ENCODE measurements at places on chromosomes 13 and 19. TPM values are rescaled to one million over a fixed set of nuclear protein-coding genes. Genes with fewer than 3 reads are reported as not detected.

The ZNF570 gene
- total RNA-seq, result 4.4 TPM

- DNase-seq, result peak; percentile 59
These were observed 173.9 kb upstream of the SERP2 start for GRCh38 chr13:44199627-44200207.

The ZNF729 gene
- not detected for total RNA-seq

- DNase-seq, result peak; percentile 44
These were observed 25.6 kb downstream of the NOSIP start for GRCh38 chr19:49554701-49555181.

DNA sequence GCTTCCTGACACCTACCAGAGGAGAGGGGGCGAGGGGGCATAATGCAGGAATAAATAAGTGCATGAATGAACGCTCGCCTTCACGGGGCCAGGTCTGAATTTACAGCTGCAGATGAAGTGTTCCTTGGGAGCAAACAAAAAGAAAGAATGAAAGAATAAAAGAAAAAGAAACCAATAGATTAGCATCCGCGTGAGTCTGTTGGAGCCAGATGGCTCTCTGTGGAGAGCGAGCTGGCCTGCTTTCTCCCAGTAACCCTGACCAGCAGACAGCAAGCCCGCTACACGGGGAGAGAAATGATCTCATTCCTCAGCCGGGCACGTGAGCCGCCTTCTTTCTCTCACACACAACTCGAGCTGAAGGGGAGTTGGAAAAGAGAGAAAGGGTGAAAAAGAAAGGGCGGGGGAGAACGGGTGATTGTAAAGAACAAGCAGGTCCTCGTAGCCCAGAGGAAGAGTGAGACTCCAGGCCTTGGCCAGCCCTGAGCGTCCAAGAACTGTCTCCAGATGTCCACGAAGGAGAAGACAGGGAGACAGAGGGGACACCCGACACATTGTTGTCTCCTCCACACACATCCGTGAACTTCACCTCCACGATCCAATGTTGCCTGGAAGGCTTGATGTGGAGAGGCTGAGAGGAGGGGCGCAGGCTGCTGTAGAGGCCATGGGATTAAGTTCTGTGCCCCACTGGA lies 81.4 kb downstream of the RNASEH2B start:
- no peak for DNase-seq

- DNase-seq, result peak; percentile 25
These were observed 4.5 kb upstream of the B3GNT8 start for GRCh38 chr19:41431426-41432386.

The SSC5D gene
- total RNA-seq, result under 0.01 TPM

The ZNF579 gene
- 1.8 TPM for total RNA-seq

- DNase-seq, result no peak
These were observed 17.5 kb downstream of the LATS2 start for GRCh38 chr13:21043898-21044297.

- peak; percentile 91 for DNase-seq
These were observed 759 bp downstream of the PPP1R15A start for GRCh38 chr19:48872884-48873475.

DNA sequence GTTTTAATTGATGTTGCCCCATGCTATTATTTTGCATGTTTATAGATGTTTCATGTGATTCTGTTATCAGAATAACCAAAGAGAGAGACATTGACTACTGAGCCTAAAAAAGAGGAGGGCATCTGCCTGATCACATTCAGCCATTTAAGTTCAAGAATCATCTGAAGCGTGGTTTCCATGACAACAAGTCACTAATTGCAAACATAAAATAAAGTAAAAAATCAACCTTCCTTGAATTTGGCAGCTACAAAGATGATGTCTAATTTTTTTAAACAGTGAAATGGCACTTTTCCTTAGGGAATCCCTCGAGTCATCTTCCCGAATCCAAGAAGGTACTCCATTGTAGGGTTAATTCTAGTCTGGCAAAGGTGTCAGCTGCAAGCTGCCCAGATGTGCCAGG lies 884.2 kb downstream of the DIAPH3 start:
- no peak for DNase-seq

- no peak for DNase-seq
These were observed 3.7 kb downstream of the FUZ start for GRCh38 chr19:49809160-49809940.

DNA sequence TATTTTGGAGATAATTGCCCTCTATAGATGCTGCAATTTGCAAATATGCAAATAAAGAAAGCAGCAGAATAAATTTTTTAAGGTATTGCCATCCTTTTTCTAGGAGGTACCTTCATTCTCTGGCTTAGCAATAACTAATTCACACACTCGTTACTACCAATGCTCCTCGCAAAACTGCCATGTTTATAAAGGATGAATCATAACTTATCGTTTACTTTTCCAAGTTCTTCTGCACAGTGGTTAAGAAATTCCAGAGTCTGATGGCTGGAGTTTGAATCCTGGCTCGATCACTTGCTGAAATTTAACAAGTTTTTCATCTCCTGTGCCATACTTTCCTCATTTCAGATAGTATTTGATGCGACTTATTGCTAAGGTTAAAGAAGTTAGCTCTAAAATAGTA lies 708.6 kb upstream of the KLHL1 start:
- no peak for DNase-seq

DNA sequence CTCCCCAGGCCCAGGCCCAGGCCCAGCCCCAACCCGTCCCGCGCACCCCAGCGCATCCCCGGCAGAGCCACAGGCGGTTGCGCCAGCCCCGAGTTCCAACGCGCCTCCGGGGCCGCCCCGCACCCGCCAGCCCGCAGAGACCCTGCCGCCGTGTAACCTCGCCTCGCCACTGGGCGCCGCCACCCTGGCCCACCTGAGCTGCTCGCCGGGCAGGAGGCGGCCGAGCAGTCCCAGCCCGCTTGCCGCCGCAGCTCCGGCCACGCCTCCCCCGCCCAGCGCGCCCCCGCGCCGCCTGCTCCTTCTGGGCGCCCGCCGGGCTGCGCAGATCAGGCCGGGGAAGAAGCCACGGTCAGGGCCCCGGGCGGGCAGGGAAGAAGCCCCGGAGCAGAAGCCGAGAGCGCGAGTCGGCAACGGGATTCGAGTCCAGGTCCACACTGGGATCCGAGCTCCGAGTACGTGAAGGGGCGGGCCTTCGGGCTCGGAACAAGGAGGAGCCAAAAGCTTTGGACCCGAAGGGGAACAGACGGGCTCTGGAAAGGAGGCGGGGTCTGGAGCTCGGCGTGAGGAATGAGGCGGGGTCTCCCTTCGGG lies at the start of gene MBOAT7:
Gene MBOAT7 (minus strand): TSS at position 436 of the 590 bp plus-strand sequence. CDS start 1,072 bp downstream, outside the sequence.
- peak; percentile 47 for DNase-seq

GRCh38 chr13:89029062-89029461 lies 1357.9 kb downstream of the SLITRK5 start:
- DNase-seq, result no peak

GRCh38 chr13:91242652-91243051 lies 104.8 kb upstream of the MIR17HG start:
- DNase-seq, result no peak

- DNase-seq, result no peak
These were observed 56.6 kb upstream of the ABCC4 start for GRCh38 chr13:95357875-95358274.

The FBXO27 gene
- 5.8 TPM for total RNA-seq

DNA sequence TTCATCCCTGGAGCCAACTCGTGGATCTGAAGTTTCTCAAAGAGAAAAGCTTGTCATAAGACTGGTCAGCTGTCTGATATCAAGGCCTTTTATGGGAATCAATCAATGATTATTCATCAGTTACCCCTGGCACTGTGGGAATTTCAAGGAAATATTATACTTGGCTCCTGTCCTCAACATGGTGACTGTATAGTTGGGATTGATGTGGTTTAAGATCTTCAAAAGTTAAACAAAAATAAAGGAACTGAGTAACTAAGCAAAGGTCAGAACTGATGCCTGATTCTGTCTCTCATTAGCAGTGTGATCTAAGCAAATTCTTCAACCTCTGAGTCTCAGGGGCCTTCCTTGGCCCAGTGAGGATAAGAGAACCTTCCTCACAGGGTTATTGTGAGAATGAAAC lies 22.2 kb upstream of the SERPINE3 start:
- DNase-seq, result no peak

DNA sequence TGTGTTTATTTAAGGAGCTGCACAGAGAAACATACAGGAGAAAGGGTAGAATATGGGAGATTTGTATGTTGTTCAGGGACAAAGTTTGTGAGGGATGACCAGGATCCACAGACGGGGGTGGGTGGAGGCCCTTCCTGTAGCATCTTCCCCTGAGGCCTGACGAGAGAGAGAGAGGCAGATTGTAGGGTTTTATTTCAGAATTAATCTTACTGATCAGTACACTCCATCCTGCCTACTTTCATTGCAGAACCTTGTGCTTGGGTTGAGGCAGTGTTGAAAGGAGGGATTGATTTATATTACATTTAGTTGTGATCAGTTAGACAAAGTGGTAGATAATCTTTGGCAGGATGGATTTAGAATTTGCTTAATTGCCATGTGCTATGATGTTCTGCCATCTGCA lies 39.6 kb downstream of the MTUS2 start:
- no peak for DNase-seq

The SACS gene
- 26.3 TPM for total RNA-seq

- DNase-seq, result no peak
These were observed 29.3 kb downstream of the SERP2 start for GRCh38 chr13:44402899-44403445.

DNA sequence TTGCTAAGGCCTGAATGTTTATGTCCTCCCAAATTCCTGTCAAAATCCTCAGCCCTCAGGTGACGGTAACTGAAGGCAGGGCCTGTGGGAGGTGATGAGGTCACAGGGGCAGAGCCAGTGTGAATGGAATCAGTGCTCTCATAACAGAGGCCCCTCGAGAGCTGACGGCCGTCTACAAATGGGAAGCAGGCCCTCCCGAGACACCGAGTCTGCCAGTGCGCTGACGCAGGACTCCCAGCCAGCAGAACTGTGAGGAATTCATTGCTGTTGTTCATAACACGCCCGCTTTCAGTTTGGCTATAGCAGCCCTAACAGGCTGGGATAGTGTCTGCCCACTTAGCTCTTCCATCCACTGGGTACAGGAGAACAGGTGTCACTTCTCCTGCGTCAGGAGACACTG lies 41.2 kb downstream of the CARS2 start:
- no peak for DNase-seq

The RNF113B gene
- total RNA-seq, result not detected

GRCh38 chr13:96342852-96343465 lies 253.1 kb downstream of the HS6ST3 start:
- no peak for DNase-seq

DNA sequence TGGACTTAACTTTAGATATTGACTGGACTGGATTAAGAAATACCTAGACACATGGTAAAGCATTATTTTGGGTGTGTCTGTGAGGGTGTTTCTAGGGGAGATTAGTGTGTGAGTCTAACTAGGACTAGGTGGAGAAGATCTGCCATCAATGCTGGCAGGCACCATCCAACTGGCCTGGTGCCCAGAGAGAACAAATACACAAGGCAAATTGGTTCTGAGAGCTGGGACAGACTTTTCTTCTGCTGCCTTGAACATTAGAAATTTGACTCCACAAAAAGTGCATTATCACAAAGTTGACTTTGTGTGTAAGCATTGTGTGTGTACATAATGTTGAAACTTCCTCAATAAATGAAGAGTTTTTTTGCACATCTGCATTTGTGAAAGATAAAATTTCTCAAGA lies 522.1 kb downstream of the SUCLA2 start:
- no peak for DNase-seq

- no peak for DNase-seq
These were observed 8.6 kb upstream of the IRGC start for GRCh38 chr19:43707158-43707712.

DNA sequence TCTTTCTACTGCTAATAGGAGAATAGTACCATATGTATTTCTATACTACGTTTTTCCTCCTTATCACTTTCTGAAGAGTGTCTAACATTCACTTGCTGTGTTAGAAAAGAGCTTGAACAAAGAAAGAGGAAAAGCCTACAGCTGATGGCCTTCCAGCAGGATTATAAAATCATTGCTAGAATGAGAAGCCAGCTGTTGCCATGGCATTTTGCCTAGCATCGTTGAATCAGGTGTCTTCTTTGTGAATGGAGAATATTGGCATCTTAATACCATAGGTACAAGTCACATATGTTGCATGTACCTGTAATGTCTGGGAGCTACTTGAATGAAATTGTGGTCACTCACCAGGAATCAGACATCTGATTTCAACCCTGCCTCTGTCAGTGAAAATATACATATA lies 1174.9 kb downstream of the PCDH17 start:
- no peak for DNase-seq

The DLL3 gene
- 0.26 TPM for total RNA-seq

The CNN1 gene
- not detected for total RNA-seq

DNA sequence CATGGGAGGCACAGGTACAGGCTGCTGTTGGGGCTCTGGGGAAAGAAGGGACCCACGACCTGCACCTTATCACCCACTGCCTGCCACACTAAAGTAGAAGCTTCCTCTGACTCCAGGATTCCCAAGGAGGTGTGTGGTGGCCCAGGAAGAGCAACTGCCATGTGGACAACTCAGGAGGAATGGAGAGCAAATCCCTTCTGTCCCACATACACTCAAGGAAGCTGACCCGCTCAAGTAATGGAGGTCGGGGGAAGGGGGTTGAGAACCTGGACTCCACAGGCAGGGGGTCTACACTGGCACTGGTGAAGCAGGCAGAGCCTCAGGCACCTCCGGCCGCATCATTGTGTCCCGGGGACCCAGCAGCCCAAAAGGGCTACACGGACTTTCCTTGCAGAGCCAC lies 29.4 kb upstream of the SLC15A1 start:
- no peak for DNase-seq

The CASP14 gene
- not detected for total RNA-seq

The MISP gene
- 138 TPM for total RNA-seq

The CYP4F2 gene
- total RNA-seq, result under 0.01 TPM

GRCh38 chr13:36061621-36062020 lies 69.6 kb downstream of the DCLK1 start:
- no peak for DNase-seq

DNA sequence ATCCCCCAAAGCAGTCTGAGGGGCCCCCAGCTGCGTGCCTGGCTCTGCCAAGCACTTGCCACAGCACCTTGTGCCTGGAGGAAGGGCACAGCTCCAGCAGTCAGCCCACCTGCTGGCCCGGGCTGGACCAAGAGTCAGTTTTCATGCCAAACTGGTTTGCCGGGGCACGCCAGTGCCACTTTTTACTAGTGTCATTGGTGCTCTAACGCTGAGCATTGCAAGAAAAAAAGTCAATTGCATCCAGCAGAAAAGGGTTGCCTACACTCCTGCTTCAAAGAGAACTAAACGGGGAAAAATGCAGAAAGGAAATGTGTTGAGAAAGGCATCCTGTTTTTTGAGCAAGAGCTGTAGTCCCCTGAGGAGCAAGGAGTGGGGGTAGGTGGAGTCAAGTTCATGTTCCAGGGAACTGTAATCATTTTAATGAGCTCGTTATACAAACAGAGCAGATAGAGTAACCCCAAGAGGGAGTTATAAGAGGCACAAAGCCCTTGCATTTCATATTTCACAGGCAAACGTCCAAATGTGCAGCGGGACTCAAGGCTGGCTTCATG lies 68.4 kb downstream of the F2RL3 start:
- peak; percentile 33 for DNase-seq

DNA sequence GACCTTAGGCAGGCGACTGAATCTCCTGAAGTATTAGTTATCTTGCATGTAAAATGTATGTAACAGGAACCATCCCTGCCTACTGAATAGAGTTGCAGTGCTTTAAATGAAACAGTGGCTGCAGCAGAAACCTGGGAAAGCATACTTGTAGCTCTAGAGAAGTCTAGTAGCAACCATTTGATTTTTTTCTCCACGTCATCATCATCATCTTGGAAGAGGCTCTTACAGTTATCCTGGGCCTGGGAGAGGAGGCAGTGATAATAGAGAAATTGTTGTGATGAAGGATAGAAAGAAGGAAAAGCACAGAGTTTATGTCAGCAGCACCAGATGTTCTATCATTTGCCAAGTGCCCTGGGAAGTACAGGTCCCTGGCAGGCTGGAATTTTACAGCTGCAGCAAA lies 377.6 kb downstream of the ITGBL1 start:
- no peak for DNase-seq

The STARD13 gene
- total RNA-seq, result 1.0 TPM

GRCh38 chr13:76637641-76638141 lies 248.5 kb downstream of the KCTD12 start:
- no peak for DNase-seq
